ENCODE measurements at places on chromosomes 6 and 20.

- DNase-seq = peak; percentile 4
Observed at GRCh38 chr20:46056970-46057855, 28.2 kb downstream of the SLC12A5 start.

DNA sequence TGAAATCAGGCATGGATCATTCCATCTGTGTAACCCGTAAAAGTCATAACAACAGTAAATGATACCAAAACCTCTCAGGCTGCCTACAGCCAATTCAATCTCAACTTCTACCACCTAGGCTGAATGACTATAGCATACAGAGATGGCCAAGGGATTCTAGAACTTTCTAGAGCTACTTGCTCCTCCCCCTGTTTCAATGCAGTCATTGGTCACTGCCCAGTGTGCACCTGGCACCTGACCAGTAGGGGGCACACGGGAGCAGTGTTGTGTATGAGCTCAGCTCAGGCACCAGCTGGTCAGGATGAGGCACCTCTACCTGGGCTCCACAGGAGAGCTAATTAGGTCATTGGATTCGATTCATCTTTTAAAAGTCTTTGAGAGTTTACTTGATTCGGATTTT lies 86.2 kb downstream of the PLEKHG1 start:
- no peak for DNase-seq

DNA sequence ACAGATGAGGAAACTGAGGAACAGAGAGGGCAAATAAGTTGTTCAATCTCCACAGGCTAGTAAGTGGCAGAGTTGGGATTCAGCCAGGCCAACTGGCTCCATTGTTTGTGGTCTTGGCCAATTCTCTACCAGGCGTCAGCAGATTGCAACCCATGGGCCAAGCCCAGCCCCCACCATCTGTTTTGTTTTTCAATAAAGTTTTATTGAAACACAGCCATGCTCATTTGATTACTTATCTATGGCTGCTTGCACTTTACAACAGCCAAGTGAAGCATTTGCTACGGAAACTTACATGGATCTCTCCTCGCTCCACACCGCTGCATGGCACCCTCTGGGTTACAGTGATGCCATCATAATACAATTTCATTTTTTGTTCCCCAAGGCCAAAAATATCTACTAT lies 90.8 kb downstream of the ZNF217 start:
- DNase-seq = no peak

DNA sequence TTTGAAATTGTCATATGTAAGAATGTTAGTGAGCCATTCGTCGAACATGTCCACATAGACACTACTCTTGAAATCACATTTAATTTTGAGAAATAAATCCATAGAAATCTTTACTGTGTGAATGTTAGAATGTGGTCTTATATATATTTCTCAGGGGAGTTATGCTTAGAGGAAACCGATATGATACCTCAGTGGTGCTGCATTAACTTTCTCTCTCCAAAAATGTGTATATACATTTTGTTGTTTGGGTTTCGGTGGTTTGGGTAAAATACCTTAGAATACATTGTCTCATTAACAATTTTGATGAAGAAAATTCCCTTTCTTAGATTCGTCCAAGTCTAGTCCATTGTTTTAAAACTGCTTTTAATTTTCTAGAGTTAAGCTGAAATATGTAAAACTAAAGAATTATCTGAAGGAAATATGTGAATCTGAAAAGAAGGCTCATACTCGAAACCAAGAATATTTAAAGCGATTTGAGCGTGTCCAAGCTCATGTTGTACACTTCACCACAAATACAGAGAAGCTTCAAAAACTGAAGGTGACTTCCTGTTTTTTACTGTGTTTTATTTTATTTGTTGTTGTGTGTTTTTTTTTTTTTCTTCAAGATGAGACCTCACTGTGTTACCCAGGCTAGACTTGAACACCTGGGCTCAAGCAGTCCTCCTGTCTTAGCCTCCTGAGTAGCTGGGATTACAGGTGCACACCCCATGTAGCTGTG lies 10.3 kb downstream of the KIZ start:
- no peak for DNase-seq

- DNase-seq = no peak
Observed at GRCh38 chr6:10626154-10626741, 68.2 kb downstream of the C6orf52 start.

DNA sequence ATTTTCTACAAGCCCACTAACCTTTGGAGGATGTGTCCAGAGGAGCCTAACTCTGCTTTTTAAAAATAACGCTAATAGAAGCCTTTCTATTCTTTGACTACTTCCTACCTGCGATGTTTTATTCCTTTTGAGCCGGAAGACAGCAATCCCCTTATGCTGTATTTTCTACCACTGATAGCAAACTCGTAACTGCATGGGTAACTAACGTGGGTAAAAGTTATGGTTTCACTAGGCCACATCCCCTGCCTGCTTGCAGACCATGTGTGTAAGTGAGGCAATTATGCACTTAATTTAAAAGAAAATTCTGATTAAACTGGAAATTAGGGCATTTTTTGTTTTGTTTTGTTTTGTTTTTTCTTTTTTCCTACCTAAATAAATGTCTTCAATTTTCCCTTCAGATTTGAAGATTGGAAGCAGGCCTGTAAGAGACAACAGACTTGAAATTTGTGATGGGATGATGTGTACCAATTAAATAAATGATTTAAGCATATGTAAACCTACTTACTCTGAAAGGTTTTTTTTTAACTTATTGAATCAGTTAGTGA lies 931 bp downstream of the UFL1 start:
- no peak for DNase-seq

DNA sequence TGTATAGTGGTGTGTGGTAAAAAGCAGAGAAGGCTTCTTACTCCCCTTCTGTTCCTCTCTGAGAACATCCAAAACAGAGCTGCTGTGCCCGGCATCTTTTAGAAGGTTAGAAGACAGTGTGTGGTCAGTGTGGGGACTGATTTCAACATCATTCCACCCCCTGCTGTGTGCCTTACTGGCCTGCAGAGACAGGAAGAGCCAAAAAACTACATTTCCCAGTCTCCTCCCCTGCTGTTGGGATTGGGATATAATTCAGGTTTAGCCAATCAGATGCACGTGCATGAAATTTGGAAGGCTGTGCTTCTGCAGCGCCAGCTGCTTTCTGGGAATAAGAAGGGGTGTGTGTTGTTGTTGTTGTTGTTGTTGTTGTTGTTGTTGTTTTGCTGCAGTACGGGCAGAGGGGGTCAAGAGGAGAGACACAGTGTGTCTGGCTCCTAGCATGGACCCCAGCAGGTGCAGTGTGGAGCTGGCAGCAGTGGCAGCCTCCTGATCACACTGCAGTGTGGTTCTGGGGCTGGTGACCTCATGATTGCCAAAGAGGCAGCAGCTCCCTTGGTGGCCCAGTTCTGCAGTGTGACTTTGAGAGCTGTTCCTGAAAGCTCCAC lies 74.7 kb downstream of the MRPL14 start:
- peak; percentile 73 for DNase-seq
